ENCODE measurements at places on chromosomes 11 and 22.

GRCh38 chr11:40567392-40567791 is 892.1 kb downstream of the LRRC4C start:
- DNase-seq = no peak

- no peak for DNase-seq
Measured at GRCh38 chr11:114197799-114198500, 98.2 kb upstream of the NNMT start.

GRCh38 chr11:11416917-11417316 is 63.9 kb upstream of the CSNK2A3 start:
- no peak for DNase-seq

- no peak for DNase-seq
Measured at GRCh38 chr22:24419475-24419850, 7.9 kb upstream of the ADORA2A start.

DNA sequence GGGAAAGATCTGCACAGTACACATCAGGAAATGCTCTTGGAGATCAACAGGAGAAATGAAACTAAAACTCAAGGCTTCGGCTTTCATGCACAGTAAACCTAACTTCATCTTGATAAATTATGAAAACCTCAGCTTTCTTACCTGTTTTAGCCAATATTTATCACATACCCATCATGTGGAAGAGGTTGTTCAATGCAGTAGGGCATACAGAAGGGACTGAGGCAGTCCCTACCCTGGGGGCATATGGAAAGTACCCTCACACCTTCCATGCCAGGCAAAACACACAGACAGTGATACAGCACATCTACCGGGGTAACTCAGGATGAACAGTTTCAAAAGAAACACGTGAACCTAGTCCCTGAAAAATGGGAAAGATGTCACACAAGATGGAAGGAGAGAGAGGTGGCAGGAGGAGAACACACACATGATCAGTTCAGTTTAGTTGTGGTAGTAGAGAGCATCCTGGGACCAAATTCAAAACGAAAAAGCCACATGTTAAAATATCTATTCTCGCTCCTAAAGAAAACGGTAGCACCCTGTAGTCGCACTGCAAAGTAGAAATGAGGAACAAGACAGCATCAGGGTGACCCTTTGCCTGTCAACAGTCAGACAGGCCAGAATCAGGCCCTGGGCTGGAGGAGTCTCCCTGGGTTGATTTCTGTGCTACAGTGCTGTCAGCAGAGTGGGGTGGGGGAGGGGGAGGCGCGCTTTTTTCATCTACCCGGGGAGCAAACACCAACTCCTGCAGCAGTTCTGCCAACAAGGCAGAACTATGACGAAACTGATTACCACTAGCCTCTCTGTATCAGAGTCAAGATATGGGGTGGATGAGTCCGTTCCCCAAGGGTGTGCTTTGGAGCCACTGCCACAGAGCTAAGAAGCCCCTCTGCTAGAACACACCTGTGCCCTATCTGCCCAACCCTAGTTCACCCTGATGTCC is 1.3 kb downstream of the HIRA start:
- DNase-seq = peak; percentile 30

DNA sequence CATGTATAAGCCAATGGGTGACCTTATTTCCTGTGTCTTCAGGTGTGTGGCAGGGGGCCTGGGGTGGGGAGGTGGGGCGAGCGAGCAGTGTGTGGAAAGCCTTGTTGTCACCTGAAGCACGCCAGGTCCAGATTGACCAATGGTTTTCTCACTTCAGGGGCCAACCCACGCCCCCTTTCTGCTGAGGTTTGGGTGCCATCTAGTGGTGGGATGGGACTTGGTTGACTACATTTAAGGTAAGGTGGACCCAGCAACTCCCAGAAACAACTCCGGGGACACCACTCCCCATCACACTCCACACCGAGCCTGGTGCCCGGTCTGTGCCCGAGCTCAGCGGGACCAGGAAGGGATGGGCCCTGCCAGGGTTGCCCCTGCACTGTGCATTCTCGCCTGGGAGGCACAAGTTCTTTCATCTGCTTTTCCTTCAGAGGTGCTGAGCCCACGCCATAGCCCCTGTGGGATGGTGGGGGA is 40.0 kb downstream of the TPCN2 start:
- peak; percentile 54 for DNase-seq

GRCh38 chr11:106389101-106389500 is 311.6 kb downstream of the AASDHPPT start:
- no peak for DNase-seq

GRCh38 chr11:121106812-121107211 is 5.8 kb downstream of the TECTA start:
- DNase-seq = no peak

DNA sequence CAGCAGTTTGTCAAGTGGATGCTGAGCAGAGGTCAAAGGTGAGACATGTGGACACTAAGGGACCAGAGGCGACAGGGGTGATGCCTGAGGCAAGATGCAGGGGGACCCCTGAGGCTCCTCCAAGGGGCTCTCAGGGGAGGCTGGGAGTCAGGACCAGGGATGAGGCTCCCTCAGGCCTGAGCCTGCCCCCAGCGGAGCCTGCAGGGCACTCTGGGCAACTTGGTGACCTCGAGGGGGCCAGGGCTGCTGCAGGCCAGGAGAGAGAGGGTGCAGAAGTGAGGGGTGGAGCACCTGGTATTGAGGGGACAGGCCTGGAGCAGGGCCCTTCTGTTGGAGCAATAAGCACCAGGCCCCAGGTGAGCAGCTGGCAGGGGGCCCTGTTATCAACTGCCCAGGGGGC is 6.1 kb downstream of the EHBP1L1 start:
- DNase-seq = no peak

DNA sequence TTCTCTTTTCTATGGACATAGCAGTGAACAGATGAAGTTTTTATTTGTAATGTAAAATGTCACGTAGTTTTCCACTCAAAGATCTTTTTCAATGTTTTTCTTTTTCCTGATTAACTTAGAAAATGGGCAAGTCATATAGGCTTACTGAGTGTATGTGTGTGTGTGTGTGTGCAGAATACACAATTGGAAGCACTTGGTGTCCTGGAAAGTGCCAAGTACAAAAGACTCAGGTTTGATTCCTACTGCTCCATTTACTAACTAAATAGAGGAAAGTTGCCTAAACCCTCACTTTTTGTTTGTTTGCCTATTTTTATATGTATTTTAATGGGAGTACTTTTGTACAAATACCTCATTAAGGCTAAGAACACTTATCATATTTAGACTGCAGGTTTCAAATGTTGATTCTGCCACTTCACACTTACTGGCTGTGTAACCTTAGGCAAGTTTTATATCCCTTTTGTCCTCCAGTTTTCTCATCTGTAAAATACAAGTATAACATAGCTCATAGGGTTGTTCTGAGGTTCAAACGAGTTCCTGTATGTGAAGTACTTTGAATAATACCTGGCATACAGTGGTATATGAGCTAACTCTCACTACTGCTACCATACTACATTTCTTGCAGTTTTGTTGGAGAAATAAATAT is 90.1 kb downstream of the TYR start:
- DNase-seq = no peak

DNA sequence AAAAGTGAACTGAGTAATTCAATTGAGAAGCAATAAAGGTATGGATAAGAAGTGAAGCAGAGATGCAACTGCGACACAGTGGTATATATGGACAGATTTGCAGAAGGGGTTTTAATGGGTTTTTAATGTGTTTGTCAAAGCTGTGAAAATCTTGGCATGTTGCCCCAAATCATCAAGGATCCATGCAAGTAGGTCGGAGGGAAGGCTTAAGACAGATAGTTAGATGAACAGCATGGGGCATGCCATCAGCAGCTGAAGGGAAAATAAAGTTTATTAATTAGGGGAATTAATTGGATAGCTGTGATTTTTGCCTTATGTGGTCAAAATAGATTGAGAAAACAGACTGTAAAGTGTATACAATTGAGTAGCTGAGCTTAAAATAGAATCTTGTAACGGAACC is 840.1 kb downstream of the JRKL start:
- DNase-seq = no peak

GRCh38 chr11:58433638-58434203 is 5.8 kb upstream of the OR5B2 start:
- no peak for DNase-seq

- DNase-seq = peak; percentile 68
Measured at GRCh38 chr11:128522943-128523518, 64.3 kb downstream of the ETS1 start.

GRCh38 chr11:6251990-6252473 is 7.6 kb upstream of the CCKBR start:
- DNase-seq = no peak

DNA sequence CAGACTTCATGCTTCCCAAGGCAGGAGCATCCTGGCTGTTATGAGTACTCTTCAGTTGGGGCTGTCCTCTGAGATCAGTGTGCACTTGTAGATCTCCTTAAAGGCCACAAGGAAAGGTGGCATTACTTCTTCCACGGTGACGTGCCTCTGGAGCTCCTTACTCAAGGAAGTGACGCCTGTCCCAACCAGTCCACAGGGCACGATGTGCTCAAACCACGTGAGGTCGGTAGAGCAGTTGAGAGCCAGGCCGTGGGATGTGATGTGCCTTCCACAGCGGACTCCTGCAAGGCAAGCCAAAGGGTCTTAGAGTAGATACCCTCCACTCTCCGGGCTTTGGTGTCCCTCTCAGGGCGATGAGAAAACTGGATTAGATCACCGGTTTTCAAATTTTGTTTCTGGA is 1.4 kb downstream of the LIPT2 start:
- DNase-seq = no peak

DNA sequence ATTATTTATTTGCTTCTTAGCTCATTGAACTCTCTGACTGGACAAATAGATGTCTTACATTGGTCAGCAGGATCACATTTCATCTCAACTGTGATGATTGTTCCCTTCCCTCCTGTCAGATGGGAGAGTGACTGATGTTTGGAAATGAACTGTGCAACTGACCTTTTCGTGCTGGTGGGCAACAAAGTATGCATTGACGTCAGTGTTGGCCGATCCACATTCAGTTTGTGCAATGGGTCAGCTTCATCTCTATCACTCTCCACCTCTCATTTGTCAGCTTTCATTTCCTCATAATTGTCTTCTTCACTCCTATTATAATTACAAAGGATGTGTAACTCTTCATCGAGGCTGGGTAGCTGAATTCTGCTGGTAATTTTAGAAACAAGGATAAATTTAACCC is 71.3 kb downstream of the PPP2R1B start:
- no peak for DNase-seq

GRCh38 chr22:44825310-44826150 is 73.2 kb downstream of the ARHGAP8 start:
- no peak for DNase-seq

DNA sequence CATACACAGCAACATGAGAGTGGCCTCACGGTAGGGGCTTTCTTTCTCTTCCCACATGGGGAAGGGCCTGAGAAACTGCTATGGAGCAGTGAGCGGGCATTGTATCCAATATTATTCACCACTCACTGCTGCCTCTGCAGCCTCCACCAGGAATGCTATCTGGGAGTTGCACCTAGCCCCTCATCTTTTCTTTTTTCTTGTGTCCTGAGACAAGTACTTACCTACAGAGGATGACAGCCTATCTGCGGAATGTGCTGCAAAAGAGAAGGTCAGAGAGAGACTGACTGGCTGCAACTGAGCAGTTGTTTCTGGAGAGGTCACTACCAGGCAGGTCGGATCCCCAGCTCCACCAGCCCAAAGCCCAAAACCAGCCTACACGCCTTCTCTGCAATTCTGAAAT is 52.1 kb upstream of the HTATIP2 start:
- DNase-seq = no peak

DNA sequence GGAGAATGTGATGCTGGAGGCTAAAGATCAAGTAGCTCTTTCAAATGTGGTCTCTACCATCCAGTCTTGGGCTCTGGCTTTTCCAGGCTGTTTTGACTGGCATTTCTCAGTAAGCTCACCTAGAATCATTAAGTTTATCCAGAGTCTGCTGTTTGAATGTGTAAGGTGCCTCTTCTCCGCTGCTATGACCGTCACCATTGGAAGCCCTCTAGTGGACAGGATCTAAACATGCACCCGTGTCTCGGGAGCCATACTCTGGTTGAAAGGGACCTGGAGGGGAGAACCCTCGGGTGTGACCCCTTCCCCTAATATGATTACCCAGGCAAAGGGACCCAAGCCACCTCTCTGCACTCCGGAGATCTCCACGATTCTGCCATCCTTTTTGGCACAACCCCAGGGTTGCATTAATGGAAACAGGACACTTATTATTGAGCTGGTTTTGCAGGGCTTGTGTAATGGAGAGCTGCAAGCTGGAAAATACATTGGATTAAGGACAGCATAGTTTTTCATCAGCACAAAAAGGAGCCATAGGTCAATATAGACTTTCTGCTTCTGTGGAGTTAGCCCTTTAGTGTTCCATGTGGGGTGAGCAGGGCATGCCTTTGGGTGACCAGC is 191.0 kb upstream of the LARGE1 start:
- DNase-seq = no peak

- no peak for DNase-seq
Measured at GRCh38 chr11:34606326-34607120, 14.4 kb upstream of the EHF start.

GRCh38 chr22:37225481-37225880 is 13.2 kb upstream of the SSTR3 start:
- no peak for DNase-seq

DNA sequence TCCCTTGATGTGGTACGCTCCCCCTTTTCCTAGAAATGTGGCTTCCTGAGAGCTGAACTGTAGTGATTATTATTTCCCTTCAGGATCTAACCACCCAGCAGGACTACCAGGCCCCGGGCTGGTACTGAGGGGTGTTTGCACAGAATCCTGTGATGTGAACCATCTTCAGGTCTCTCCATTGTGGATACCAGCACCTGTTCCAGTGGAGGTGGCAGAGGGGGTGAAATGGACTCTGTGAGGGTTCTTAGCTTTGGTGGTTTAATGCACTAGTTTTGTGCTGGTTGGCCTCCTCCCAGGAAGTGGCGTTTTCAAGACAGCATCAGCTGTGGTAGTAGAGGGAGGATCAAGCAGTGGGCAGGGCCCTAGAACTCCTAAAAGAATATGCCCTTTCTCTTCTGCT is 18.6 kb downstream of the C11orf91 start:
- no peak for DNase-seq

GRCh38 chr11:41659985-41660384 is 200.5 kb upstream of the LRRC4C start:
- DNase-seq = no peak

DNA sequence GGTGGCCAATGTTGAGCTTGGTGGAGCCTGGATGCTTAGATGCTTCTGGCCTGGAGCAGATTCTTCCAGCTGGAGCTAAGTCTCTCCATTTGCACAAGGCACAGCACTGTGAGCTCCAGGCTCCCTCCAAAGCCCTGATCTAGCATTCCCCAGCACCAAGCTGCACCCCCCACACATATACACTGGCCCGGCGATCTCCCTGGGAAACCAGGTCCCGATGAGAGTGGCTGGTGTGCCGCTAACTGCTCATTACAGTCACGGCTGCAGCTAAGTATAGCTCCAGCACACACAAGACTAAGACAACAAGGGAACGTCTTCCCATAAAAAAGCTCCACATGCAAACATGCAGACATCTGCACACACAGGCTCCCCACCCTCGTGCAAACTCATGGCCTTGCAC is 17.6 kb downstream of the KCNC1 start:
- no peak for DNase-seq

- no peak for DNase-seq
Measured at GRCh38 chr11:127205688-127206217, 205.2 kb upstream of the KIRREL3 start.

All from CD4-positive, alpha-beta T cell treated with Interleukin-15 for 4 hours (primary cell).